ENCODE measurements at places on chromosomes 4 and X.

GRCh38 chr4:171793723-171794122 lies 19.5 kb upstream of the GALNTL6 start:
- DNase-seq, result no peak

GRCh38 chr4:8227201-8227770 lies 28.2 kb downstream of the SH3TC1 start:
- no peak for DNase-seq

DNA sequence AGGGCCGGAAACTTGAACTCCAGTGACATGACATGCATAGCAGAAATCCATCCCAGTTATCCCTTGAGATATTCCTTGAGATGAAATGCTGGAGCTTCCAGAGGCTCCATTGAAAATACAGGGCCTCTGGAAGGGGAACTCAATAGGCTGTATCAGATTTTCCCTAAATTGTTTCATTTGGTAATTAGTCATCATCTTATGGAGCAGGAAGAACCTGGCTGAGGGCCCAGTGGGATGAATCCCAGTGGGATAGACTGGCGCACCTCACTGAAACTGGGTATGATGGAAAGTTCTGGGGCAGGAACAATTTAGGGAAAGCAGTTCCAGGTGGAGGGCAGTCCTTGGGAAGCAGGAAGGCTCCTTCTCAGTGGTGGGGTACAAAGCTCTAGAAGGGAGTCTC lies 307.8 kb upstream of the DIPK2B start:
- no peak for DNase-seq

- no peak for DNase-seq
These were observed 78.3 kb upstream of the EGFL6 start for GRCh38 chrX:13491061-13491460.

DNA sequence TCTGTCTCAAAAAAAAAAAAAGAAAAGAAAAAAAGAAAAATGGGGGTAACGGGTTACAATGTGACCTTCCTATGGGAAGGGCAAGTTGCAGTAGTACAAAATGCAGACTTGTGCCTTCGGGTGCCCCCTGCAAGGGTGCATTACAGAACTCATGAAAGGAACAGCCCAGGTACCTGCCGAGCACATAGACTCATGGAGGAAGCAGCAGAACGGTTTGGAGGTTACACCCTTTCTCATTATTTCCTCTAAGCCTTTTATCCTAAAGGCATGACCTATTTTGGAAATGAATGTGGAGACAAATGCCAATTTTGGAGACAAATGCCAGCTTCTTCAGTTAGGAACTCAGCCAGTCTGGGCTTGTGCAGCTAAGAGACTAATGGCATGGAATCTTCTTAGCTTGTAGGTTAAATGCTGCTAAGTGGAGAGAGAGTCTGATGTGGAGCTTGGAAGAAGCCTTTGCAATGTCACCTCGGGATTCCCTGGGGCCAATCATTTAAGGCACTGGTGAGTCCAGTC lies 44.1 kb upstream of the PRKX start:
- no peak for DNase-seq

GRCh38 chrX:38260231-38260630 lies 39.6 kb upstream of the SRPX start:
- no peak for DNase-seq
